HFFc6 (cell line): ENCODE measurements at places on chromosomes 12 and 14. TPM values are rescaled to one million over a fixed set of nuclear protein-coding genes. Genes with fewer than 3 reads are reported as not detected.

Gene RNFT2
- total RNA-seq, result 6.3 and 12.0 TPM in 2 replicates

Gene PRB2
- not detected in 3 replicates for total RNA-seq

Gene LRTM2
- total RNA-seq, result not detected in 3 replicates

Gene CNTN1
- total RNA-seq, result not detected in 3 replicates

Gene PCED1B
- 4.0 to 7.2 TPM (median 4.9 TPM) in 3 replicates for total RNA-seq

Gene PDE3A
- 0.07 TPM in 1 of 3 replicates, not detected in the others for total RNA-seq

Gene DNAJC22
- total RNA-seq, result 0.31 to 3.2 TPM (median 0.41 TPM) in 3 replicates

DNA sequence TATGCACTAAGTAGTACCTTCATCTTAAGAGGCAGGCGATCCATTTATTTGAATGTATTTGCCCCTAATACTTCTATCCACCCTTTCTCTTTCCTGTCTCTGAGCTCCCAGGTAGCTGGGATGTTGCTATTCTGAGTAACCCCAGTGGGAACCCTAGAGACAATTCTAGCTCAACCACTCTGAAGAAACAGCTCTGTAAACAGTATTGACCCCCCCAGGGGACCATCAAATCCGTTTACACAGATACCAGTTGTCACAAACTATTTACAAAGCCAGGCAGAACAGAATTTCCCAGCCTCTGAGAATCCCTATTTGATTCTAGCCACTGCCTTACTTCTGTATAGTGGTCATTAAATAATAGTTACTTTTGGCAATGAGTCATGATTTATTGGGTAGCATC lies 64.9 kb downstream of the MIPOL1 start:
- no peak for DNase-seq

DNA sequence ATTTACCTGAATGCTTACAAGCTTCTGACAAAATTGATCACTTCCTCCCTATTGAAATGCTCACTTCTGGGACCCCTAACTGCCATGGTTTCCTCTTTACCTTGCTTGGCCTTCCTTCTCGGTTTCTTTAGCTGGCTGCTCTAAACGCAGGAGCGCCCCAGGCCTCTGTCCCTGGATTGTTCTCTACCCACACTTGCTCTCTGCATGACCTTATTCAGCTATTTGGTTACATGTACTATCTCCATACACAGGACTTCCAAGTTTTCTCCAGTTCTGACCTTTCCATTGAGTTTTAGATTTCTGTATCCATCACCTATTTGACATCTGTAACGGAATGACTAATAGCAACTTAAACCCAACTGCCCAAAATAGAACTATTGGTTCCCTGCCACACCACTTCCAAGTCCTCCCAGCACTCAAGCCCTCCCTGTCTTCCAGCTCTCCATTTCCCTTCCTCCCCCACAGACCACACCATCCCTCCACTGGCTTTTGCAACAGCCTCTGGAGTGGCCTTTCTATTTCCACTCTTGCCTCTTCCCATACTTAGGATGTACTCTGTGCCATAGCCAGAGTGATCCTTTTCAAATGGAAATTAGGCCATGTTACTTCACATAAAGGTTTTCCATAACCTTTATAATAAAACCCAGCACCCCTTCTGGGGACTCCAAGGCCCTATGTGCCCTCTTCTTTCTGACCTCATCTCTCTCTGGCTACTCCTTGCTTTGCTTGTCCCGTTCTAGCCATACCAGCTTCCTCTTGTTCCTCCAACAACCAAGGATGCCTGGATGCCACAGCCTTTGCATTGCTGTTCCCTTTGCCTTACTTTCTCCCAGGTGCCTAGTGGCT lies 202.2 kb downstream of the AEBP2 start:
- no peak for DNase-seq

- DNase-seq, result no peak
Observed at GRCh38 chr12:116719731-116720528, 17.9 kb downstream of the SPRING1 start.

DNA sequence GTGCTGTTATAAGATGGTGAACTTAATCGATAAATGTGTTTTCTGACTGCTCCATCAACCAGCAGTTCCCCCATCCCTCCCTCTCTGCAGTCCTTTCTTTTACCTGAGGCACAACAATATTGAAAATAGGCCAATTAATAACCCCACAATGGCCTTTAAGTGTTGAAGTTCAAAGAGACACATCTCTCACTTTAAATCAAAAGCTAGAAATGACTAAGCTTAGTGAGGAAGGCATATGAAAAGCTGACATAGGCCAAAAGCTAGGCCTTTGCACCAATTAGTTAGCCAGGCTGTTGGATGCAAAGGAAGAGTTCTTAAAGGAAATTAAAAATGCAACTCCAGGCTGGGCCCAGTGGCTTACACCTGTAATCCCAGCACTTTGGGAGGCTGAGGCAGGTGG lies 43.7 kb downstream of the SAV1 start:
- DNase-seq, result no peak

DNA sequence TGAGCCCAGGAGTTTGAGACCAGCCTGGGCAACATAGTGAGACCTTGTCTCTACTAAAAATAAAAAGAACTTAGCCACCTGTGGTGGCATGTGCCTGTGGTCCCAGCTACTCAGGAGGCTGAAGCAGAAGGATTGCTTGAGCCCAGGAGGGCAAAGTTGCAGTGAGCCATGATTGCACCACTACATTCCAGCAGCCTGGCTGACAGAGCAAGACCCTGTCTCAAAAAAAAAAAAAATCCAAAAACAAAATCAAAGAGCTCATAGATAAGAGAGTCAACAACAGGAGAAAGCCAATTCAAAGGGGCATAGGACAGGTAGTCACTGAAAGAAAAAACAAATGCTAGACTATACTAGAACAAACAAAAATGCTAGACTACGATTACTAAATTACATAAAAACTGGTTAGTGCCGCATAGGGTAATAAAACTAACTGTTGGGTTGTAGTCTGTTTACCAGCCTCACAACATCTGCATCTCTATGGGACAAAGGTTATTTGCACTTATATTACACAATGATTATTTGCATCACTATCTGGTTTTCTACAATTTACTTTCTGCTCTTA lies 16.6 kb upstream of the EEA1 start:
- DNase-seq, result no peak

GRCh38 chr12:60144395-60144794 lies 548.6 kb downstream of the SLC16A7 start:
- no peak for DNase-seq

DNA sequence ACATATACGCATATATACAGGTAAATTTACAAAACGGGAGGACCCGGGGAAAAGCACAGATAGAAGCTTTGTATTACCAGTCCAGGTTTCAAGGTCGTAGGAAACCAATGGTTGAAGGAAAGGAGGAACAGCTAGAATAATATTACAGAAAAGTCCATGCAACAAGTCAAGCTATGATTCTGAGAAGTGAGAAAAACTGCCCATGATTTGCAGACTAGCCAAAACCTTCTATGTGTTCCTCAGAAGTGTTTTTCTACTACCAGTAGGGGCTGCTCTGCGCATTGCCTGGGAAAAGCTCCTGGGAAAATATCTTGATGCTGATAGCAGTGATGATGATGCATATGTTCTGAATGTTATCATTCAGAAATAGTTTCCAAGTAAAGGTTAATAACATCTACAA lies 2.2 kb downstream of the PDZRN4 start:
- DNase-seq, result no peak

- DNase-seq, result no peak
Observed at GRCh38 chr12:70252832-70253231, 9.6 kb downstream of the CNOT2 start.

GRCh38 chr12:52493172-52493571 lies at the start of gene KRT6A:
KRT6A (minus strand) TSS chr12:52493257; CDS start chr12:52493188, 69 bp downstream.
- no peak for DNase-seq

DNA sequence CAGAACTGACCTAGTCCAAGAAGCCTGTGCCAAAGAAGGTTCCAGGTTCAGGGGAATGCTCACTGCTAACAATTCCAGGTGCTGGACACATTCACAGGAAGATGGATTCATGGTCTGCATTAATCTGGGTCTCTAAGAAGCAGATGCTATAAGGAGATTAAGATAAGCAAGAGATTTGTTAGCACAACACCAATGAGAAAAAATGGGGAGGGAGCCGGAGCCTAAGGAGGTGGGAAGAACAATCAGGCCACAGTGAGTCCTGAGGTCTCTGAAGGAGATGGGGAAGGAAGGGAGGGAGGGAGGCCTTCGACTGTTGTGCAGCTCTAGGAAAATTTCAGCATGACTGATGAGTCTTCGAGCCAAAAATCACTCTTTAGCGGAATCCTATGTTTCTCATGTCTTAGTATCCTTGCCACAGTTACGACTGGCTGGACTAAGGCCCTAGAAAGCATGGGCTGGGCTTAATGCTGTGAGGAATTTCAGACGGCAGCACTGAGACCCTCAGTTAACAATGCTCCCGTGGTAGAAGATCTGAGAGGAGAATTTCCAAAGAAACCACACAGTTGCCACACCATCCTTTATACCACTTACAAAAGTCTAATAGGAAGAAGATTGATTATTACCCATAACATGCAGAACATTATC lies 31.5 kb upstream of the PTGDR start:
- DNase-seq, result no peak

GRCh38 chr12:106296179-106296877 lies 6.2 kb upstream of the TCP11L2 start:
- peak; percentile 96 for DNase-seq

- DNase-seq, result no peak
Observed at GRCh38 chr14:57171363-57171762, 97.3 kb downstream of the EXOC5 start.

DNA sequence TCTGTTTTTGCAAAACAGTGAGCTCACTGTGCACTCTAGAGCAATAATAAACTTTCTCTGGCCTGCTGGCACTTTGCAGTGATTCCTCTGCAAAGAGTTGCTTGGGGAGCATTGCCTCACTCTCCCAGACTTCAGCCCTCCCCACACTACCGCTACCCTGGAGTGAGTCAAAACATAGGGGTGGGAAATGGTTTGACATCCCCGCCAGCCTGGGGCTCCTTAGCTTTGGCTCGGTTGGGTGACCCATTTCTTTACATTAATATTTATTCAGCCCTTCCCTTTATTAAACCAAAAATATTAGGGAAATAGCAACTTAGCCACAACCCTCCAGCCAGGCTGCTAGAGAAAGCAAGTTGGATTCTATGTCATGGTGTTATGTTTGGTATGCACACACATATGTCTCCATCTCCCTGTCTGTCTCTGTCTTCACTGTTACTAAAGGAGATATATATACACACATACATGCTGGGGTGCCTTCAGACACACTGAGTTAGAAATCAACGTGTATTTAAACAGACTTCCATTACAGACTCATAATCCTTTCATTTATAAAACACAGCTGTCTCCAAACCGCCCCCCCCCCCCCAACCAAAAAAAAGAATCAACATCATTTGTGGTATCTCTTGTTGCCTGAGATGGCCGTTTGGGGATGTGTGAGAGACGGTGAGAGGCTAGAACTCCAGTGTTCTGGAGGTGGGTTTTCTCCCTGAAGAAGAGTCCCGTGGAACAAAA lies 3.4 kb upstream of the IRF2BPL start:
- peak; percentile 62 for DNase-seq

GRCh38 chr12:106671840-106672239 lies 89.0 kb downstream of the RFX4 start:
- DNase-seq, result no peak

DNA sequence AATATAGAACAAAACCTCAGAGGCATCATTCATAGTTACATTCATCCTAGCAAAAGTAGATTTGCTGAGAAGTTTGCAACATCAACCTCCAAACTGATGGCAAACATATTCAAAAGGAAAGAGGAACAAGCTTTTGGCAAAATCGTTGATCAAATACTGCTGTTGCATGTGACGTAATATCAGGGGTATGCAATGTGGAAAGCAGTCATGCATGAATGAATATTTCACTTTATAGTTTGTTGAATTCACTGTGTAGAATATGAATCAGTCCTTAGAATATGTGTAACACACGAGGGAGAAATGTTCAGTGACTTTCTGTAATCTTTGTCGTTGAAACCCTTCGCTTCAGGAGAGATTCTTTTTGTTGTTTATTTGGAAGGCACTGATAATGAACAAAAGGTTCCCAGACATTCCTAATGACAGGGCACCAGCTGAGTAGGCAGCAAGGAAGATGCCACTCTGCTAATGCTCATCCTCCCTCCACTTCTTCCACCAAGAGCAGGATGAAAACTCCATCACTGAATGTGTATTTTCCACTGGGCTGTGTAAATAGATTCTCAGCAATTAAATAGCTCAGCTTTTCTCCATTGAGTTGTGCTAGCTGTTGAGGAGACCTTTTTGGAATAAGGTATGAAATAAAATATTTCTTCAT lies 126.1 kb downstream of the PELI2 start:
- peak; percentile 80 for DNase-seq
